EL (cell line): ENCODE measurements at places on chromosomes 1 and 21.

GRCh38 chr1:183484254-183484653 is 12.0 kb downstream of the SMG7 start:
- no peak for DNase-seq

- DNase-seq = peak; percentile 82
These were observed 46.8 kb upstream of the ZC3H11B start for GRCh38 chr1:219659684-219660083.

GRCh38 chr1:198686069-198686728 is 47.4 kb downstream of the PTPRC start:
- peak; percentile 69 for DNase-seq

GRCh38 chr1:94962409-94963265 is 35.7 kb upstream of the CNN3 start:
- DNase-seq = peak; percentile 63
